ENCODE measurements at places on chromosomes 2 and 18.

- no peak for DNase-seq
Observed at GRCh38 chr2:120780402-120780801, 44.7 kb downstream of the GLI2 start.

GRCh38 chr2:11533278-11534070, at the start of gene GREB1:
TSS of gene GREB1 (plus strand) at chr2:11534045. CDS start at chr2:11556615, 22,570 bp downstream.
- no peak for DNase-seq

- no peak for DNase-seq
Observed at GRCh38 chr2:29761278-29761677, 160.1 kb downstream of the ALK start.

GRCh38 chr2:197805715-197806633, 1.6 kb downstream of the PLCL1 start:
- no peak for DNase-seq

- DNase-seq = no peak
Observed at GRCh38 chr18:47846431-47846830, 84.0 kb downstream of the SMAD2 start.

- DNase-seq = no peak
Observed at GRCh38 chr2:66418381-66418780, 16.5 kb upstream of the MEIS1 start.

- peak; percentile 96 for DNase-seq
Observed at GRCh38 chr18:48868468-48869466, 82.0 kb downstream of the SMAD7 start.

DNA sequence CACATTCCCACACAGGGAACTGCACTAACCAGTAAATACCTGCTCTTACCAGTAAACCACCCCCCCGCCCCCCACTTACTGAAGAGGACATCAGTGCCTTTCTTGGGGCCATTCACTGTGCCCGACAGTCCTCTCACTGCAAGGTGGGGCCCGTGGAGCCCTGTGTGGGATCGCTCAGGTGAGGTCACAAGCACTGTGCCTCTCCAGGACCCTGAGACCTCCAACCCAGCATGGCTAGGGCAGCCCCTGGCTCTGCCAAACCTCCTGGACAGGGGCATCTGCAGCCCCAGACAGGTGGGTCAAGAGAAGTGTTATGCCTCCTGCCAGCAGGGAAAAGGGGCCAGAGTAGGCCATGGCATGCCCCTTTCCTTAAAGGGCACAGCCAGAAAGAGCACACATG, 6.7 kb upstream of the NEURL3 start:
- no peak for DNase-seq

GRCh38 chr18:47756364-47757016, 174.0 kb downstream of the SMAD2 start:
- peak; percentile 73 for DNase-seq

DNA sequence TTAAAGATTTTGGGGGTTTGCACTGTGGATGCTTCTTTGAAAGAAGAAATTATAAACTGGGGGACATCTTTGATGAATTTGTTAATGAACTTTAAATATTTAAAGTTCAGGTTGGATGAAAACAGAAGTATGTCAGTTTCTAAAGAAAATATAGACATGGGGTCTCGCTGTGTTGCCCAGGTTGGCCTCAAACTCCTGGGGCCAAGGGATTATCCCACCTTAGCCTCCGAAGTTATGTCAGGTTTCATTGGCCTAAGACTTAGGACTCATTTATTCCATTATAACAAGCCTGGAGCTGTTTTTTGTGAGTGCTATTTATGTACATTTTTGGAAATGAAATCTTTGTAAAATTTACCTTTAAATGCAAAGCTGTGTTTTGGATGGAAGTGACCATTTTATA, 2.5 kb downstream of the NAB1 start:
- no peak for DNase-seq

- no peak for DNase-seq
Observed at GRCh38 chr18:25235401-25236042, 116.4 kb downstream of the ZNF521 start.

- DNase-seq = peak; percentile 82
Observed at GRCh38 chr2:231601356-231602229, 8.9 kb downstream of the TEX44 start.

DNA sequence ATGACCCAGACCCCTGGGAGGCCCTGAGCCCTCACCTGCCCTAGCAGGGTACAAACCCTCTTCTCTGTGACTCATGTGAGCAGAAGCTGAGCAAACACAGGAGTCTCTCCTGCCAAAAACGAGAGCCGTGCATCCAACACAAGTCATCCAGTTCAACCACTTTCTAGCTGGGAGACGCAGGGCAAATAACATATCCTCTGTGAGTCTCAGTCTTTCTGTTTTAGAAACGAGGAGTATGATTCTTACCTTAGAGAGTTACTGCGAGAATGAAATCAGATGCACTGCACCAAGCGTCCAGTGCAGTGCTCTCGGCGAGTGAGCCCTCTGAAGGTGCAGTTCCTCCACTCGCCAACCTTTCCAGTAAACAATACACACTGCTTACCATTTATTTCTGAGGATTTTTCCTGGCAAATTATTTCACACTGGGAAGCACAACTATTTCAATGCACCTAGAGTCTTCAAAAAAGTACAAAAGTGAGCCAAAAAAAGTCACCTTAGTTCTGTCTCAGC, 331.8 kb upstream of the MYT1L start:
- DNase-seq = peak; percentile 58

DNA sequence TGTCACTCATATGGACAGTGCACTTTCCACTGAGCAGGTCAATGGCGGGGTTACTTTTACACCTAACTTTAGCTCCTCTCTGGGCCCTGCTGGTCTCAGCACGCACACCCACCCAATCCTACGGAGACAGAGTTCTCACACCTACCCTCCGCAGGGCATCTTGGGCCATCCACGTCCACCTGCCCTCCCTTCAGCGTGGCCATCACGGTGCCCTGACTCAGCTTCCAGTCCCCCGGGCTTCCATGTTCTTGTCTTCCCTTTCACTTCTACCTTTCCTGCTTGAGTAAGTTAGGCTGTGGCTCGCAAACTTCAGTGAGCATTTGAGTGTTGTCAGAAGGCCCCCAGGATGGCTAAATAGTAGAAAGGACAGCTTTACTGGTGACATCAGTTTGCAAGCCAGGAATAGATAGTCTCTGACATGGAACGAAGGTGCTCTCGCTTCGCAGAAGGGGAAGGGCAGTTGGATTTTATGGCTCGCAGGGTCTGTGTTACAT, 232.4 kb downstream of the SEPTIN10 start:
- no peak for DNase-seq

DNA sequence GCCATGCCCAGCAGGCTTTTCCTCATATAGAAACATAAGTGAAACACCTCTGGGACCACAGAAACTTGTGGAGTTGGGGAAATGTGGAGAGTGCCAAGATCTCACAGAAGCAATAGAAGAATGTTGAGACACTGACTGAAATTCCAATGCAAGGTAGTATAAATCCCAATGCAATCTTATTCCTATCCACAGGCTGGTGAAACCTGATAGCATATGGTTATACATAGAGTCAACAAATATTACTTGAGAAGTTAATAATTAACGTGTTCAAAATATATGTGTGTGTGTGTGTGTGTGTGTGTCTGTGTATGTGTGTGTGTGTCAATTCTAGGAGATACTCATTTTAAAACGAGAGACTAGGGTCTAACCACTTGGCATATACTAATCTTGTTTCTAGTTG, 776.8 kb upstream of the ACVR2A start:
- DNase-seq = no peak

DNA sequence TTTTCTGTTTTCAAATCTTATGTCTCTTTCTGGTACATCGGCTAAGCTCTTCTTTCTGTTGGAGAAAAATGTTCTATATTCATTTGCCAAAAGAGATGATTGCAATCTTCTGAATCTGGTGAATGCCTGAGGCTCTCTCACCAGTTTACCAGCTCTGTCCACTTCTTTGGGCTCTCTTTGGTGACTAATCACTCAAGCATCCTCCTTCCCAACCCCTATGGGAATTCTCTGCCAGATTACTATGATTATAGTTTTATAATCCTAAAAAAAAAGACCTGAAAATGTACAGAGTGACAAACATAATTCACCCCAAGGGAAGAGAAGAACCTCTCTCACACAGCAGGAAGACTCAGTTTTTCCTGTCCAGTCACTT, 187.3 kb downstream of the CAMKMT start:
- DNase-seq = no peak

- DNase-seq = no peak
Observed at GRCh38 chr2:37146062-37146461, 10.7 kb downstream of the EIF2AK2 start.

GRCh38 chr2:71787476-71788185, 334.3 kb downstream of the DYSF start:
- no peak for DNase-seq

GRCh38 chr18:44771956-44772917, 91.5 kb downstream of the SETBP1 start:
- no peak for DNase-seq

DNA sequence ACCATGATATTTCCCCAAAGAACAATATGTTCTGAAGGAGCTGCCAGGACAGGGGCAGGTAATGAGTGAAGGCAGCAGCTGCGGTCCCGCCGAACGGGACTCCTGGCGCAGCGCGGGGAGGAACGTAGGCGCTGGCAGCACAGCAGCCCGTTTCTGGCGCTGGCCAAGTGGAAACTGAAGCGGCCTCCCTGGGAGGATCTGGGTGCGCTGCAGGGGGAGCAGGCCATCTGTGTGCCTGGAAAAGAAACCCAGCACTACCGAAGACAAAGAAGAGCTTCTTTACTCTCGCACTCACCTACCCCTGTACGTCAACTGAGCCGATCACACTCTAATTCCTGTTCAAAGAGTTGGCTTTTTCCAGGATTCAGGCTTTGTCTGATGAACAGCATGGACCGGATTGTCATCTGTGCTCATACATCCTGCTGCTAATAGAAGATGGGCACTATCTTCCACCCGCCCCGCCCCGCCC, 11.8 kb downstream of the G6PC2 start:
- DNase-seq = no peak

GRCh38 chr2:222943820-222944219, 83.0 kb downstream of the ACSL3 start:
- DNase-seq = peak; percentile 57

GRCh38 chr2:235898766-235899165, 269.4 kb downstream of the GBX2 start:
- no peak for DNase-seq

GRCh38 chr2:237500681-237501424, 13.8 kb downstream of the MLPH start:
- DNase-seq = no peak

DNA sequence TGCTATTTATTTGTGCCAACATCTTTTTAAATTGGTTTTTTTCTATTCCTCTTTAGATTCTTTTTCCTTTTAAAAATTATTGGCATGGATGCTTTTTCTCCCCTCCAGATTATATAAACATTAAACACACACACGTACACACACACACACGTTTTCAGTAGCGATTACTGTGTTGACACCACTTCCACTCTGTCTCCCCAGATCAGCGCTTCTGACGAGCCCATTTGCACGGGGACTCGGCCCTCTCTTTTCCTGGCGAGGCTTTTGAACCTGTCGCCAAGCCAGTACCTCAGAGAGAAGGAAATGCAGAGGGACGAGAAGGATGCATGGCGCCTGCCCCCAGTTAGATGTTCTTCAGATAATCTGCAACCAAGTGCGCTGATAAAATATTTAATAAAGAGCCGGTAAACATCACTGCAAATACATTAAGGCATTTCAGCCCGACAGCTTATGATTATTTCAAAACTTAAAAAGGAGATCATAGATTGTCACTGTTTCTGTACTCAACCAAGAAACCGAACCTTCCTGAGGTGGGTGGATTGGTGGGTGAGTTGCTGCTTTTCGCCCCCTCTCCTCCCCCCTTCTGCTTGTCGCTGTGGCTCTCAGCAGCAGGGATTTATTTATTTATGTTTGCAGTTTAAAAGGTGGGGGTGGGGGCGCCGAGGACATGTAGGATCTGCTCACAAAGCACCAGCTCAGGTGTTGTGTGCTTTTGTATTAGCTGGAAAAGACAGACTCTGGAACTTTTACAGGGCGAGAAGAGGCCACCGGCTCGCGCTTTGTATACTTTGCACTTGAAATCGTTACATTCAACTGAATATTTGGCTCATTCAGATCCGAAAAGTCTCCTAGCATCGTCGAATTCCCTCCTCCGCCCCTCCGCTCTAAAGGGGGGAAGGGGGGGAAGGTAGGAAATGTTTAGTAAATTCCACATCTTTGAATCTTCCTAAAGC, 787 bp upstream of the TBR1 start:
- DNase-seq = no peak

DNA sequence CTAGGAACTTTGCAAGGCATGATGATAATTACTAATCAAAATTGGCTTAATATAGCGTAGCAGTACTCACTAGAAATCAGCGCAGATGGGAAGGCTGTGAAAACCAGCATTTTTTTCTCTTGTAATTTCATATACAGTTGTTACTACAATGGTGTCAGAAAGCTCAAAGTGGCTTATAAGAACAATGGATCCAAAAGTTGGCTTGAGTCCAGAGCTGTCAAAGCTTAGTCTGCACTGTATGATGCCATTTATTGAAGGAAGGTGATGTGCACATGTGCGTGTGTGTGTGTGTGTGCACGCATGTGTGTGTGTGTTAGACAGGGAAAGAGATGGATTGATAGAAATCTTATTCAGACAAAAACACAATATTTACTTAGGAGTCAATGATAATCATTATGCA, 341.3 kb downstream of the TGIF1 start:
- DNase-seq = no peak

- DNase-seq = peak; percentile 39
Observed at GRCh38 chr2:114442510-114442909, at the start of gene DPP10. TSS of gene DPP10 (plus strand) at chr2:114442641.

DNA sequence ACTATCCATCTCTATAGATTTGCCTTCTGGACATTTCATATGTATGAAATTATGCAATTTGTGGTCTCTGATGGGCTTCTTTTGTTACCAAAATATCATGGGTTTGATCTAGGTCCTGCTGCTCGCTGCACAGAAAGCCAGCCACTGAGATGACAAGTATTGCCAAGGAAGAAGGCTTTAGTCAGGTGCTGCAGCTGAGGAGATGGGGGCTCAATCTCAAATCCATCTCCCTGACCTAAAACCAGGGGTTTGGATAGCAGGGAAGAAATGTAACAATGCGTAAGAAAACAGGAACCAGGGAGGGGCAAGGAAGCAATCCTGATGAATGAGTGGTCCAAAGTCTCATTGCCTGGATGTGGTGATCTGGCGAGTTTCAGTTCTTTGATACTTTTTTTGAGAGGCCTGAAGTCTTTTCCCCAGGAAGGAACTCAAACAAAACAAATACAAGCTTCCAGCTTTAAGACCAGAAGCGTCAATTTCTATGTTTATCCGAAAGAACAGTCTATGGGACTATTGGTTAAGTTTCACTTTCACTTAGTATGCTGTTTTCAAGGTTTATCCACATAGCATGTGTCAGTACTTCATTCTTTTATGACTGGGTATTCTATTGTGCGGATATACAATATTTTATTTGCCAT, 3.4 kb upstream of the CKAP2L start:
- peak; percentile 5 for DNase-seq

GRCh38 chr18:6069103-6069502, 173.8 kb upstream of the TMEM200C start:
- DNase-seq = no peak

GRCh38 chr2:124908411-124908810, 883.3 kb downstream of the CNTNAP5 start:
- DNase-seq = no peak

- DNase-seq = peak; percentile 27
Observed at GRCh38 chr2:8456151-8457091, 225.4 kb upstream of the ID2 start.

GRCh38 chr2:16006537-16007166, 66.3 kb downstream of the MYCN start:
- no peak for DNase-seq
